ENCODE measurements at places on chromosomes 1 and 21.

DNA sequence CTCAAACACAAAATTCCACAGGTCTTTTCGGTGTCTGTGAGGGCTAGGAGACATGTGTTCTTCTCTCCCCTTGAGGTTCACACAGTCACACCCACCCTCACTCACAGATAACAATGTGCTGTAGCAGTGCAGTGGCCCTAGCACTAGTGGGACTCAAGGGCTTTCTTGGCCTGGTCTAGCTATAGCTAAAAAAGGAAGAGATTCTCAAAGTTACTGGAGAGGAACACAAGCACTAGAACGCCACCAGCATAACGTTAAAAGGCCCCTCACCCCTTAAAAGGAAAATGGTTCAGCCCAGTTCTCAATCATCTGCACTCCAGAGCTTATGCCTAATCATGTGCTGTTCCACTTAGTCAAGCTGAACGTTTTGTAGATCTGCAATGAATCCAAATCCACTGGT lies 39.5 kb downstream of the RGS8 start:
- DNase-seq = no peak

GRCh38 chr1:84842748-84843231 lies 50.2 kb downstream of the LPAR3 start:
- DNase-seq = no peak

- no peak for DNase-seq
Measured at GRCh38 chr1:246078126-246078887, 428.8 kb downstream of the SMYD3 start.

DNA sequence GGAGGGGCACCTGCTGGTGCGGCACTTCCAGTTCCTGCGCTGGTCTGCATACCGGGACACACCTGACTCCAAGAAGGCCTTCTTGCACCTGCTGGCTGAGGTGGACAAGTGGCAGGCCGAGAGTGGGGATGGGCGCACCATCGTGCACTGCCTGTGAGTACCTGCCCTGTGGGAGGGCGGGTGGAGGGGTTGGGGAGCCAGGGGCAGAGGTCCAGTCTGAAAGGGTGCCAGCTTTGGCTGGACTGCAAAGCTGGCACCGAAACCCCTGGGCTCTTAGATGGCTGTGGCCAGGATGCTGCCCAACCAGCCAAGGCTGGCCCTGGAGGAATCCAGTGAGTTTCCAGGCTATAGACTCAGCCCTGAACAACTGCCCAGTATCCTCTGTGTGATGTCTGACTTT lies 87.3 kb downstream of the PTPRU start:
- DNase-seq = no peak

DNA sequence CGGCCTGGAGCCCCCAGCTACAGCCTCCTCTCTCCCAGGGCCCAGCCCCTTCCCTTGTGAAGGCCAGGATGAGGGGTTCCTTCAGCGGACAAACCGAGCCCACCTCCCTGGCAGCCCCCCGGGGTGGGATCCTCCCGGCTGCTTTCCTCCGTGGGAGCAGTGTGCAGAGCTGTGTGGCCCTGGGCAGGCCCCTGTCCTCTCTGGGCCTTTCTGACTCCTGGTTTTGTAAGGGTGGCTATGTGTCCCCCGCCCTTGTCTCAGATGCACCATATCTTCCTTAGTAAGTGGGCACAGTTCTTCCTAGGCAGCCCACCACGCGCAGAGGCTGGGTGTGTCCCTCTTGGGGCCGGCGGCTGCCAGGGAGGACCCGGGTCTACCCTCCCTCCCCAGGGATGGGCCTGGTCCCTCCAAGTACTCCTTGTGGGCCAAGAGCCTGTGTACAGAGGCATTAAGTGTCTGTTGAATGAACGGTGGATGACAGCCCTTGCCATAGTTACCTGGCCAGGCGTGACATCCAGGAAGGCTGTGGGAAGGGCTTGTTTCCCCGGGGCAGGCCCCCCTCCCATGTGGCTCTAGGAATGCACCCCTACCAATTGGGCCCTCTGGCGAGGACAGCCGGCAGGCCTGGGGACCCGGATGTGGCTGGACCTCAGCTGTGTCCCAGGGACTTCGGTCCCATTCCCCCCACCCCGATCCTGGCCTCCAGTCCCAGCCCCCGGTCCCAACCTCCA lies 3.8 kb downstream of the SMIM1 start:
- no peak for DNase-seq

- DNase-seq = no peak
Measured at GRCh38 chr1:205939690-205940330, 3.4 kb downstream of the SLC26A9 start.

GRCh38 chr1:60875138-60875537 lies 207.2 kb upstream of the NFIA start:
- no peak for DNase-seq

DNA sequence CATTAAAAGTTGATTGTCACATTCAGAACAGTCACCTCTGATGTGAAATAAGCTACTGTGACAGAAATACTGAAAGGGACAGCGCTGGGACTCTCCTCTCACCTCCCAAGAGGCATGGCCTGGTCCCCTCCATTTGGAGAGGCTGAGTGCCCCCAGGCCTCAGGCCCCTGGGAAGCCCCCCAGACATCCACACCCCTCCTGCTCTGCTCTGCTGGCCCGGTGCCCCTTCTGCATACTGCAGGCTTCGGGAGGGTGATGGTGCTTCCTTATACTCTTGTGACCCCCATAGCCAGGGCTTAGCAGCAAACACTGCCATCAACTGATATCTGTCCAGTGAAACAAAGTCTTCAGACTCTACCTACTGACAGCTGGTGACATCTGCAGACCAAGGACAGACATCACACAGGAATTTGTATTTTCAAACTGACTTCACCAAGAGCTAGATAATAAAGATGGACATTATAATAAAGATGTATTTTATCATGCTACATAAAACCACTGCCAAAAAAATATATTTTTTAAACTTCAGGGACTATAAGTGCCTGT lies 36.9 kb downstream of the C2CD2 start:
- no peak for DNase-seq

DNA sequence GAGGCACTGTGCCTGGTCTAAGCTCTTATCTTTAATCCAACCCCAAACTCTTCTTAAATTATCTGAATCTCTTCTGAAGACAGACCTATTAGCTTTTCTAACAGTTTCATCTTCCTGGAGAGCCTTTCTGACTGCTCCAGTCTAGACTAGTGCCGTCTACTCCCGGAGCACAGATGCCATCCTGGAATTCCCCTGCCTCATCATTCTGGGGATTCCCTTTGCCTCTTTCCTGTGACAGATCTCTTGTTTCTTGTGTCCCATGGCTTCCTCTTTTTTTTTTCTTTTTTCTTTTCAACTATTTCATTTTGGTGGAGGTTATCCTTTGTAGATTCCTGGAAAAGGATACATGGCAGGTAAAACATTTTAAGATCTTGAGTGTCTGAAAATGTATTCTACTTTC lies 11.7 kb downstream of the SEMA4A start:
- DNase-seq = peak; percentile 30

GRCh38 chr21:27464648-27465047 lies 497.8 kb upstream of the ADAMTS5 start:
- no peak for DNase-seq

GRCh38 chr1:10679496-10680220 lies 116.8 kb downstream of the CASZ1 start:
- DNase-seq = peak; percentile 49

GRCh38 chr1:54826226-54826816 lies 25.2 kb upstream of the TTC22 start:
- no peak for DNase-seq

DNA sequence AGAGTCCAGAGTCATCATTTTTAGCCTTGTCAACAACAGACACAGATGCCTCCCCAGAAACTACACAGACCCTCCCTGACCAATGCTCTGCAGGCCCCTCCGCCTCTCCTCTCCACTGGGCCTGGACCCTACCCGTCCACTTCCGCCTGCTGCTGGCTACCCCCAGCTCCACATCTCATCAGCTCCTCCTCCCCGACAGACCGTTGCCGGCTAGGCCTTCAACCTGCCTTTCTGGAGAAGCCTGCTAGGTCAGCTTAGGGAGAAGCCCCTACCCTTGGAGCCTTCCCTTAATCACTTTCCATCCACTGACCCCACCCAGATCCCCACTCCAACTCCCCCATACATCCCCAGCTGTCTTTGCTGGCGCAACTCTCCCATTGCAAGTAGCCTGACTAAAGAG lies 1.4 kb downstream of the TRIM17 start:
- no peak for DNase-seq

- no peak for DNase-seq
Measured at GRCh38 chr1:178976541-178976940, 49.2 kb upstream of the FAM20B start.

DNA sequence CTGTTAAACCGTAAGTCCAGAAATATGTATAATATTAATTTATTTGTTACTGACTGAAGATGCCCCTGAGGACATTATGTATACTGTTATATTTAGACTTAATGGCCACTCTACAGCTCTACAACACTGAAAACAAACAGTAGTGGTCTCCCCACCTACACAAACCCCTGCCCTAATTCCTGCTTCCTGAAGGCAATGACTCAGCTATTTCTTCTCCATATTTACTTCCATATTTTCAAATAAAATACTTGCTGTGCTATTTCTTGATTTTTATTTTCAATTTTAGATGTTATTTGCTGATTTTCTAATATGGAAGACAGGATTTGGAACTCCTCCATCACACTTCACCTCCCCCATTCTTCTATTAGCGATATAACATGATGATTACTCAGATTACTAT lies 97.6 kb downstream of the PCNX2 start:
- DNase-seq = no peak

DNA sequence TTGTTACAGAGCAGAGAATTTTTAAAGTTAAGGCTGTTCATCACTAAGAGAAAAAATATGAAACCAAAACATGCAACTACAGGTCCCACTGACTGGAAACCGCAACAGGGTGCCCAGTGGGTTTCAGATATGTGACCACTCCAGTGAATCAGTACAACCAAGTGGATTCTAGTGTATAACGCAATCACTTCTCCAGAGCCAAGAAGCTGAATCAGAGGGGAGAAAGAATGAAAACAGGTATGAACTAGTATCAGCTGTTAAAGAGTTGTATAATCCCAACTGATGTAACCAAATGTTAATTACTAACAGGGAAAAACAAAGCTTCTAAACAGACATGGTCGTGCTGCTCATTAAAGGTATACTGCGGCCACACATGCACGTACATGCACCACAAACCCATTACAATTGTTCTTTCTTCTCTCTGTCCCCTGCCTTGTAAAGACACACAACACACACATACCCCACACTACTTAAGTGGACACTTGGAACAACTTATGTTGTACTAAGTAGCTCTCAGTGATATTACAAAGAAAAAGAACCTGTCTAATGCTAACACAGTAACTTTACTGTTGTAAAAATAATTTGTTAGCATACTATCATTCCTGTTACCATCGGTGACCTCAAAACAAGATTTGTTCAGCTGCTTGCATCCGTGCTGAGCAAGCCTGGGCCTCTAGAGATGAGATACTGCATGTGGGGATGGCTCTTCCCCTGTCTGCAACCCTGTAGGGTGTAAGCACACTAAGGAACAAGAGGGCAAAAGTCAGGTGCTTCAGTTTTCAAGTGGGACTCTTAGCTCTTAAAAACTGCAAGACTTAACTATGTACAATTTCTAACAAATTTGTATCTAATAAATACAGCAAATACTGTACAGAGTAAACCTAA lies 74.2 kb downstream of the PTPN14 start:
- peak; percentile 86 for DNase-seq

DNA sequence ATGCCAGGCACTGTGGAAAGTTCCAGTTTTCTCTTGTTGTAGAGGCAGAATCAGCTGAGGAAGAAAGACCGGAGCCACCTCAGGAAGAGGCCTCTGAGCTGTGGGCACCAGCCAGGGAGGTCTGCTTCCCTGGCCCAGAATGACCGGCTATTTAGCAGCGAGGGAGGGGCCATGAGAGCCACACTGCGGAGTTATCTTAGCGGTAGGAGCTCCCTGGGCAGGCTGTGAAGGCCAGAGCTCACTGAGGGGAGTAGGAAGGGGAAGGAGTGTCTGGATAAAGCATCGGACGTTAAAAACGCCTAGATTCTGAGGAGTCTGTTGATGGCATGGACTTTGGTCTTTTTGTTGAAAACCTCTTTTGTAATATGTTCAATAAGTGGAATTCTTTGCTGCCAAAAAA lies 36.5 kb downstream of the TSEN15 start:
- no peak for DNase-seq

DNA sequence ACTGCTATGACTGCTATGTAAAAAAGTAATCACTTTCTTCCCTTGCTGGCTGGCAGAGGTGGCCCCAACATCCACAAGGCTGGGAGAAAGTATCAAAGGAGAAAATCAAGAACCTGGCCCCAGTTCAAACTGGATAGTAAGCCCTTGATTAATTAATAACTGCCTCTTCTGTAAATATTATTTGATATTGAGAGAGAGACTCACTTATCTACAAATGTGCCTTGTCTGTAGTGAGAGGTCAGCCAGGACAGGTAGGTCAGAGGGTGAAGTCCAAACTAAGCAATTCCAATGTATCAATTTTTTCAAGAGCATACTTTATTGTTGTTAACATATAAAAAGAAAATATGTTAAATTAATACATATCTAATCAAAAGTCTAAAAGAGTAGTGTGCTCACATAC lies 23.8 kb upstream of the TARBP1 start:
- DNase-seq = no peak

- no peak for DNase-seq
Measured at GRCh38 chr1:228082918-228083870, 686 bp downstream of the ARF1 start.

DNA sequence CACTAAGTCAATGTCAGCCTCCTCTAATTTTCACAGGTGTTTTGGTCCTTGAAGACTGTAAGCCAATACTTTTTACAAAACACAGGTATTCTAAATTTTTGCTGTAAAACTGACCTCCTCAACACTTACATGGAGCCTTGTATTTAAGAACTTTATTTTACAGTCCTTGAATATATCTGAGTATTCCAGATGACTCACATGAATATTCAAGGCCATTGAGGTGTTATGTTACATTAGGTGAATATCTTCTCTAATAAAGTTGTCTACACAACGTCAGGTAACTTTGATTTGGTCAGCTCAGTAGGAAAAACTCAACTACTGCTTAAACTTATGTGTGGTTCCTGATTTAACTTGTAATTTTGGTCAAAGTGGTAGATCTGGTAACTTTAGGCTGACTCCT lies 254.2 kb downstream of the OLFM3 start:
- DNase-seq = no peak

DNA sequence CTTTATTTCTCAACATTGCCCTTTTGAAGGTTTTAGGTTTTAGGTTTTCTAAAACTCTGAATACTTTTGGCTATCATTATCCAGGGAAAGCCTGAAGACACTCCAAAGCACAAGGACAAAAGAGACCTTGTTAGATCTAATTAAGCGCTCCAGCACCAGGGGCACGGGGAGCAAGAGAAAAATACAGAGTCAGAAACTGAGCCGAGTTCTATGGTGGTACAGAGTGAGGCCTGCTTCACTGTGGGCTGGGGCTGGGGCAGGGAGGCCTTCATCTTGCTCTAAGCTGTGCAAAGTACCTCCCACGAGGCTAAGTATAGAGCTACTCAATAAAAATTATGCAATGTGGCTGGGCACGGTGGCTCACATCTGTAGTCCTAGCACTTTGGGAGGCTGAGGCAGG lies 19.7 kb upstream of the RAB4A start:
- DNase-seq = no peak

GRCh38 chr1:208110296-208110695 lies 133.9 kb downstream of the PLXNA2 start:
- no peak for DNase-seq

GRCh38 chr1:8563944-8564537 lies 246.1 kb downstream of the SLC45A1 start:
- no peak for DNase-seq

- no peak for DNase-seq
Measured at GRCh38 chr1:53763911-53764310, 24.9 kb upstream of the GLIS1 start.

- DNase-seq = peak; percentile 8
Measured at GRCh38 chr1:165152727-165153126, 203.8 kb downstream of the LMX1A start.

- DNase-seq = no peak
Measured at GRCh38 chr1:36175137-36176095, 19.5 kb downstream of the MAP7D1 start.

All from kidney glomerular epithelial cell (primary cell).